ENCODE measurements at places on chromosomes 1 and 21.
A peak's percentile ranks its signal among the peaks of the same experiment; 100 is the strongest.

- DNase-seq: no peak
Observed at GRCh38 chr1:224739303-224739996, 123.3 kb downstream of the CNIH3 start.

GRCh38 chr1:93679546-93679945, 2.1 kb downstream of the BCAR3 start:
- no peak for DNase-seq

DNA sequence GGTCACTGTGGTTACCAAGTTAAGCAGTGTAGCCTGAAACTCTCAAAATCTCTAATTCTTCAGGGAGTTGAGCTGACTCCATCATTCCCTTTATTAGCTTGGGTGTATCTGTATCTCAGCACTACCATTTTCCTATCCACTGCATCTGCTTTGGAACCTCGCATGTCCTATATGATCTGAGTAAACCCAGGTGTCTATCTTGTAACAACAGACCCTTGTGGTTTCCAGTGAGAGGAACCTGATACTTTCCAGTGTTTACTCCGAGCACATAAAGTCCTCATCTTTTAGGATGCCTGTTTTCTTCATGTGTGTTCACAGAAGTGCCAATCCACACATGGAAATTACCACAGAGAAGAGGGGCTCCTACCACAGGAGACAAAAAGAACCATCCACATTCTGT, 650.4 kb downstream of the LMO4 start:
- no peak for DNase-seq

DNA sequence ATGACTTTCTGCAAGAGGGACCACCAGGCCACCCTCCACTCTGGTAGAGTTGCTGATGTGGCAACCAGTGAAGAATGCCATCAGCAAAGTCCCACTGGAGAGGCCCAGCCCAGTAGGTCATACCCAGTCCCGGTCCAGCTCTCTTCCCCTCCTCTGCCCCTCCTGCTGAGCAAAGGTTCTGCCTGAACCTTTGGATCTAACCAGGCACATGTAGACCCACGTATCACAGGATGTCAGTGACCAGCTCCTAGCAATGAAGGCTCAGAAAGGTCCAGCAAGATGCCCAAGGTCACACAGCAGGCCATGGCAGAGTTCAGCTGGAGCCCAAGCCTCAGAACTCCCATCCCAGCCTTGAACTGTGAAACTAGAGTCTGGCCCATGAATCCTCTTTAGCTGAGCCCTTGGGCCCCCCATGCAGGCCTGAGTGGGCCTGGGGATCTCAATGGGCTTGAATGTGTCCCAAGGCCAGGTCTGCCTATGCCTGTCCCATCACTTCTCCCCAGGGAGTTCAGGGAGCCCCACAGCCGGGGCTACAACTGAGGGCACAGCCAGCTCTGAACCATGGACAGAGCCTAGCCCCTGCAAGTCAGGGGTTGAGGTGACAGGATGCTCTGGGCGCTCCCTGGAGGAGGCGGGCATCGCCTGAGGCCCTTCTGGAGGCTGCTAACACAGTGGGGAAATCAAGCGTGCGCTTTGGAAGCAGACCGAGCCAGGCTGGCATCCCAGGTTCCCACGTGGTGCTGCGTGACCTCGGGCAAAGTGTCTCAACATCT, 21.4 kb upstream of the PADI1 start:
- DNase-seq: no peak

DNA sequence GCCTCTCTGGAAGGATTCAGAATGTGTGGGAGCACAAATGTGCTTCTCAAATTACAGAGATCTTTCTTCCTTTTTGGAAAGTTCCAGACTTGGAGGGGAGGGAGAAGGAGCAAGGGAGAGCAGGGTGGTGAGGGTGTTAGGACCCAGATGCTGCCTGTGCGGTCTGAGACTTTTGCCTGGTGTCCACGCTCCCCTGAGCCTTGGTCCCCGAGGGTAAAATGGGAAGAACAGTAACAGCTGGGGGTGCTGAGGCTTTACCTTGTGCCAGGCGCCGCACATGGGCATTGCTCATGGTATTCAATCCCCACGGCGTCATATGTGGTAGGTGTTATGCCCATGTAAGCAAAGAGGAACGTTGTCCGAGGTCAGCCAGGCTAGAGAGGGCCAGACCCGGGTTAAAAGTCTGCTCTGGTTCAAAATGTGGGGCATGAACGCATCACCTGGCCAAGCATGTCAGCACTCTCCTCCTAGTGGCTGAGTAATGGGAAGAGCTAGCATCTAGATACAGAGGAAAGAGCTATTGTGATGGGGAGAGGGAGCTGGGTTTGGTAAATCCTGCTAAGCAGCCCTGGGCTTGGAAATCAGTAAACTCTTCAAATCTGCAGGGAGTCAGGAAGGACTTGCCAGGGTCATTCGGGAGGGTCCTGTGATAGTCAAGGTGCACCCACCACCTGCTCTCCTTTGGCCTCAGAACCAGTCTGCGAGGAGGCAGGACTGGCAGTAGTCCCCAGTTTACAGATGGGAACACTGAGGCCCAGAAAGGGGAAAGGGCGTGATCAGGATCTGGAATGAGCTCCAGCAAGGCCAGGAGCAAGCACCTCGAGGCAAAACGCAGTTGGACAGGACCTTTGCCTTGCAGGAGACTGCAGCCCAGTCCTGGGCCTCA, 4.5 kb upstream of the RUNX3 start:
- DNase-seq: no peak

- DNase-seq: no peak
Observed at GRCh38 chr1:231312432-231312788, 25.2 kb downstream of the EXOC8 start.

GRCh38 chr1:236534151-236534651, 10.4 kb downstream of the LGALS8 start:
- DNase-seq: peak; percentile 9

- no peak for DNase-seq
Observed at GRCh38 chr1:85607126-85607920, 26.8 kb downstream of the CCN1 start.

- DNase-seq: no peak
Observed at GRCh38 chr21:41751611-41752011, 15.2 kb downstream of the RIPK4 start.

- DNase-seq: no peak
Observed at GRCh38 chr1:53862507-53862906, 24.4 kb upstream of the NDC1 start.

DNA sequence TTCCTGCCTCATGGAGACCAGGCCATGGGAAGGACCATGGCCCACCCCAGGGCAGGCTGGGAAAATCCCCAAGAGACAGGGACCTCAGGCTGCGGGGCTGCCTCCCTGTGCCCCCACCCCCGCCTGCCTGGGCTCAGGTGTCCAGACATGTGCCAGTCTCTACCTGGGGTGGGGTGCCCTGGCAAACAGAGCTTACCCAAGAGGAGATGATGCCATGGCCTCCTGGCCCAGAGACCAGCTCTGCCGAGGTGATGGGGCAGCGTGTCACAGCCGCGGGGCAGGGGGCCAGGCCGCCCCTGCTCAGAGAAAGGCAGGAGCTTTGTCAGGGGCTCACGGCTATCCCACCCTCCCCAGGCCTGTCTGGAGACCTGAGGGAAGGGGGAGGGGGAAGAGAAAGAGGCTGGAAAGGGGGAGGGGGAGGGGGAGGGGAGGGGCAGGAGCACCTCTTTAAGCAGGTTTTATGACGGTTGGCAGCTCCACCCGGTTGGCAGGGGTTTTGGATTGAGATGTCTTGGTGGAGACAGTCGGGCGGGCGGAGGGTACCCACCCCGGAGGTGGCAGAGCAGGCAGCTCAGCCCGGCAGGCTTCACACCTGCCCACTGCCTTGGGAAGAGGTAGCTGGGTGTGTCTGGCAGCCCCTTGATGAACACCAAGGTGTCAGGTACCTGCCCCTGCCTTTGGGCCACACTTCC, 101.5 kb upstream of the IFFO2 start:
- no peak for DNase-seq

DNA sequence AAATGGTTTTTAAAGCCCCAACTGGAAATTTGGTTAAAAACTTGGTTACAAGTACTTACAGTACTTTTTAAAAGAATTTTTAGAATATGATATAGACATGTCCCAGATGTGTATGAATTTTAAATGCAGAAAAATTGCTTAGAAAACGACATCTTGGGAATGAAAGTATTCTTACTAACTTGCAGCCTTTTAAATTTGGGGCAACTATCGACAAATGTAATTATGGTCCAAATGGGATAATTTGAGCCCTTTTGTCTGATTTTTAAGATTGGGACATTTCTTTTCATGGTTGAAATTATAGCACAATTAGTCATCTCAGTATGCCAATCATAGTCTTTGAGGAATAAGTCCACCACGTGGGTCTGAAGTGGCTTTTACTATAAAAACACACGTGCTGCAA, 43.2 kb upstream of the MTR start:
- DNase-seq: no peak

- DNase-seq: no peak
Observed at GRCh38 chr1:30704271-30704670, 19.1 kb downstream of the MATN1 start.

GRCh38 chr21:32508558-32508957, 76.8 kb downstream of the TCP10L start:
- no peak for DNase-seq

DNA sequence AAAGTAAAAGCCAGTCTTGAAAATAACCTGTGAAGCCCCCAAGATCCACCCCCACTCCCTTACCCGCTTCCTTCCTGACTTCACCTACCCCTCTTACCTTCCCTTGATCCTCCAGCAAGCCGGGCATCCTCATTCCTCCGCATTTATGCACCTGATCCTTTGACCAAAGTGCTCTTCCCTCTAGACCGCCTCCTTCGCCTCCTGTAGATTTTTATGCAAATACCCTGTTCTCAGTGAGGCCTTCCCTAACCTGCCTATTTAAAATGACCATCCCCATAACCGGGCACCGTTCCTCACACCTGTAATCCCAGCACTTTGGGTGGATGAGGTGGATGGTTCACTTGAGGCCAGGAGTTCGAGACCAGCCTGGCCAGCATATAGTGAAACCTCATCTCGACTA, 1.1 kb upstream of the NENF start:
- no peak for DNase-seq

DNA sequence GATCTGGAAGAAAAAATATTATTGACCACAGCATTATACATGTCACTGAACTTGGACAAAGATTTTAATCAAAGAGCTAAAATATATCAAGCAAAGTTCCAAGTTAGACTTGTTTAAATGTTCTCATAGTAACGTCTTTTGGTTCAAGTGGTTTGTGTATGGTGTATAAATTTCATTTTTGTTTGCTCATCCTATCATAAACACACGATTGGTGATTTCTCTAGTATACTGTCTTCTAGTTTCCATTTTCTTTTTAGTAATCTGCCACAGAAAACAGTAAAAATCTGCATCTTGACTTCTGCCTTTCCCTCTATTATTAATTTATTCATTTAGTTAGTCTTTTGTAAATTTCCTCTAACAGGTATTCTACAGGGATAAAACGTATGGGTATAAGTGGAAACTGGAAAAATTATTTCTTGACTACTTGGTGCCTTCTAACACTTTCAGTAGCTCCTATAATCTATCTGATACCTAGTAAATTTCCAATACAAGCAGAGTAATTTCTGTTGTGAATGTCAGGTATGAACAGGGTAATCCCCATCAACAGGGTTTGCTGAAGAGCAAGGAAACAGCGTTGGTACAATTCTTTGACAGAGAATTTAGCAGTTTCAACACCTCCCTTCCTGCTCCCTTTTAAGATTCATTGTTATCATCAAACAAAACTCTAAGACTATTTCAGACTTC, 268.0 kb downstream of the PTPRC start:
- no peak for DNase-seq

DNA sequence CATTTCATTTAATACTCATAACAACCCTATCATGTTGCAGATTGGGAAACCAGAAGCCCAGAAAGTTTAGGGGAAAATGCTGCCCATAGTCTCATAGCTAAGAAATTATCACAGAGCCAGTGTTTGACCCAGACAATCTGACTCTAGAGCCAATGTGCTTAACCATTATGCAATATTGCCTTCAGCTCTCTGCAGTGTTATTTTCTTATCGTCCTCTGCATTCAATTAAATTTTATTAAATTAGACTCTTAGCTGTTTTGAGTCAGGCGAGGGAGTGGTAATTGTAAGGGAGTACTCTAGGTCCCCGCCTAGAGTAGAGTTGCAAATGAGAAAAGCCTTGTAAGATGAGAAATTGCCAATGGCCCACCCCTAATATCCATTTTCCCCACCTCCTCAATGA, 191.1 kb downstream of the TTLL7 start:
- DNase-seq: no peak

- no peak for DNase-seq
Observed at GRCh38 chr1:183164963-183165362, 21.1 kb upstream of the LAMC2 start.

DNA sequence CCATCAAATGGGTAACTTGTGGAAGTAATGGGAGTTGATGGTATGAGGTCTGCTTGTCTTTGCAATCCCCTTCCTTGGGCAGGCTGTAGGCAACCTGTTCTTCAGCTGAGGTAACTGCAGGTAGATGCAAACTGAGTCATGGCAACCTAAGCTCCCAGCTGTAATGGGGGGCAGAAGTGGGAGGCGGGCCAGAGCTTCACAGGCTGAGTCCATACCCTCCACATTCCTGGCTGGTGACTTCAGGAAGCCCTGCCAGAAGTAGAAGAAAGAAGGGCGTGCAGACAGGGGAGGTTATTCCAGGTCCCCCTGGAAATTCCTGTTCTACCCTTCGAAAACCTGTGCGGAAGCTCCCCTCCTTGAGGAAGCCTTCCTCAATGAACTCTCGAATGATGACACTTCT, 44.9 kb downstream of the ARHGEF11 start:
- no peak for DNase-seq

DNA sequence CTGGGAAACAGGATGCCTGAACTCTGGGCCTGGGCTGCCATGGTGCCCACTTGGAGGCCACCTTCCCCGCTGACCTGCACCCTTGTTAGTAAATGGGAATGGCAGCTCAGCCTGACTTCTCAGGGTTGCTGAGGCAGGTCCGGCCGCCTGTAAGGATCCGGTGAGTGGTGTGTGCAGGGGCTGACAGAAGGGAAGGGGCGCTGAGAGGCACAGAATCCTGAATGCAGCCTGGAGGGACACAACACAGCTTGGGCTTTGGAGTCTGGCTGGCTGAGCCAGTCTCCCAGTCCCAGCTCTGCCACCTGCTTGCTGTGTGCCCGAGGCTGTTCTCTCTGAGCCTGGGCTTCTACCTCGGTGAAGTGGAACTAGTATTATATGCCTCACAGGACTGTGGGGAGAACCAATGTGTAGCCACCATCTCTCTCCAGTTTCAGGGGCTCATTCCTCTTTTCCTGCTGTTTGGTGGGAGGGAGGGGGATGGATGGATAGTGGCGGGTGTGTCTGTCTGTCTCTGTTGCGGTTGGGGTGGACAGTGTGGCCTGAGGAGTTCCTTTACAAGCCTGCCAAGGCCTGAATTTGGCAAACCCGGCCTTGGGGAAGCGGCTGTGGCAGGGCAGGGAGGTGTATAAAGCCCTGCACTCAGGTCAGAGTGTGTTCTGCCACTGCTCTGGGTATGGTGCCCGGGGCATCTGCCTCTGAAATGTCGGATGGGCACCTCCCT, 18.0 kb downstream of the ADORA1 start:
- DNase-seq: no peak

GRCh38 chr1:161915051-161915503, 108.6 kb downstream of the OLFML2B start:
- no peak for DNase-seq

DNA sequence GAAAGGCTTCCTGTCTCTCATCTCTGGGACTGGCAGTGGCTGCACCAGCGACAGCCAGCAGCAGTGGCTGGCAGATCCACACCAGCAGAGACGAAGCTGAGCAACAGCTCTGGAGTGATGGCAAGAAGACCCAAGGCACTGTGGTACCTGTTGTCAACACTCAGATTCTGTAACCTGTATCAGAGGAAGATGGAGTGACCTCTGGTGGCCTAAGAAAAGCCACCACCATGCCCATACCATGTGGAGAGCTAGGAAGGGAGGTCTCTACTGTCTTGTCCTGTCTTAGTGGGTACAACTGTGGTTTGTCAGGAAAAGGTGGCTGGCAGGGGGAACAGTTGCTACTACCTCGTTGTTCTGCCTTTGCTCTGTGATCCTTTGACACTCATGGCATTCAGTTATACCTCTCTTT, 22.5 kb upstream of the RHBDL2 start:
- DNase-seq: no peak
